Activated T-cell treated with anti-CD3 and anti-CD28 coated beads for 48 hours (primary cell): ENCODE measurements at places on chromosomes 7 and 10.

DNA sequence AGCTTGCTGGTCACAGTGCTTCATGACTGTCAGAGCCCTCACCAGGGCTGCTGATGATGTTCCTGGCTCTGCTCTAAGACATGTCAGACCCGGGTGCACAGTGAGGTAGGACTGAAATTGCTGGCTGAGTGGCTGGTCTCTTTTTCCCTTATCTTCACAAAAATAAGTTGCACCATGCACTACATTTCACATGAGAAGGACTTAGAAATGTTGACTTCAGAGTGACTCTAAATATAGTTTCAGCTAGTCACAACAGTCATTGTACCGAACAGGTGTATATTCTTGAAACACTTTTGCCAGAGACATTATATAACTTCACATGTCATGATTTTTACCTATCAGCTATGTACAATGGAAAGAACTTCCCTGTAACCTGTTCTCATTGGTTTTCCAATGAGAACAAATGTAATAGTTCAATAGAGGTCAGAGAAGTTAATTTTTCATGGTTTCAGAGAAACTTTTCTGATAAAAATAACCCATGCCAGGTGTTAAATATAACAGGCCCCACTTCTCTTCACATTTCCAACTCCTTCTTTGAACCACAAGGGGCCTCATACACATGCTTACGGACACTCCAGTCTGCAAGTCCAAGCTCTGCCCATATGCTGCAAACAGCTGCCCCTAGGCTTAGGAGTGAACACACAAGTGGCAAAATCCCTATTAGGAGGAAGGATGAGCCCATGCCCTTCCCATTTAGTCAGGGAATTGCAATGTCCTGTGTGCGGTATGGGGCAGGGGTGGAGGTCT, 115.6 kb downstream of the CDK6 start:
- DNase-seq = no peak

DNA sequence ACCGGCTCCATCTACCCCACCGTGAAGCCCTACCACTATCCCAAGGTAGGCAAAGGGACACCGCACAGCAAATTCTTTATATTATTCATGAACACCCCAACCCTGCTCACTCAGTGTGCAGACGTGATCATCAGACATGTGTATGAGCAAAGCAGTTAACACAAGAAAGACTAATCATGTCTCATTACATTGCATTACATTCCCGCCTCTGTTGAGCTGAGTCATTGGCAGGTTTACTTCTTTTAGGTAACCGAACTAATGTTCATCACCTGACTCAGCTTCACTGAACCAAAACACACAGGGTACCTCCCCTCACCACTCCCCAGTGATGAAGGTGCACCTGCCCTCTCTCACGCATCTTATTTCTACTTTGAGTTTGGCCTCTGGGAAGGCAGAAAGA, 233.4 kb downstream of the PAXIP1 start:
- DNase-seq = no peak

GRCh38 chr7:105444342-105444987, 55.7 kb upstream of the SRPK2 start:
- DNase-seq = no peak

- DNase-seq = no peak
Measured at GRCh38 chr10:25683344-25683743, 250.7 kb upstream of the MYO3A start.

GRCh38 chr7:130273933-130274255, 7.2 kb downstream of the CPA2 start:
- DNase-seq = no peak

GRCh38 chr7:25698451-25699113, 453.4 kb upstream of the NFE2L3 start:
- DNase-seq = no peak

GRCh38 chr10:128912568-128913311, 554.3 kb upstream of the MGMT start:
- DNase-seq = no peak

GRCh38 chr7:155345490-155345889, 47.8 kb downstream of the INSIG1 start:
- DNase-seq = no peak

GRCh38 chr7:108525327-108525984, 479 bp downstream of the PNPLA8 start:
- DNase-seq = no peak

- no peak for DNase-seq
Measured at GRCh38 chr7:151053096-151053495, 4.6 kb downstream of the CDK5 start.

DNA sequence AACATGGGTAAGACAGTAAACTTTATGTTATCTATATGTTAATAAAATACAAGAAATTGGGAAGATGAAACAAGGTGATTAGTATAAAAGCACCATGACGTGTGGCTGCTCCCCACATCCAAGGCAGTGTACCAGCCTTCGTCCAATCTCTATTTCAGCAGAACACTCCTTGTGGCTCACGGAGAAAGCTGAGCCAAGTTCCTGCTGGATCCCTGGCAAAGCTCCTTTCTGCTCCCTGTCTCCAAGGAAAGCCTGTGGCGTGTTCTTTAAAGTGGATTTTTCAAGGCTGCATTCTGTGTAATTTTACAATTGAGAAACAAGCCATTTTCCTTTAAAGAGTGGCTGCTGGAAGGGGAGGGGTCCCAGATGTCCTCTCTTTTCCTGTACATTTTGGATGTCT, 467.3 kb downstream of the PTPRN2 start:
- DNase-seq = no peak

DNA sequence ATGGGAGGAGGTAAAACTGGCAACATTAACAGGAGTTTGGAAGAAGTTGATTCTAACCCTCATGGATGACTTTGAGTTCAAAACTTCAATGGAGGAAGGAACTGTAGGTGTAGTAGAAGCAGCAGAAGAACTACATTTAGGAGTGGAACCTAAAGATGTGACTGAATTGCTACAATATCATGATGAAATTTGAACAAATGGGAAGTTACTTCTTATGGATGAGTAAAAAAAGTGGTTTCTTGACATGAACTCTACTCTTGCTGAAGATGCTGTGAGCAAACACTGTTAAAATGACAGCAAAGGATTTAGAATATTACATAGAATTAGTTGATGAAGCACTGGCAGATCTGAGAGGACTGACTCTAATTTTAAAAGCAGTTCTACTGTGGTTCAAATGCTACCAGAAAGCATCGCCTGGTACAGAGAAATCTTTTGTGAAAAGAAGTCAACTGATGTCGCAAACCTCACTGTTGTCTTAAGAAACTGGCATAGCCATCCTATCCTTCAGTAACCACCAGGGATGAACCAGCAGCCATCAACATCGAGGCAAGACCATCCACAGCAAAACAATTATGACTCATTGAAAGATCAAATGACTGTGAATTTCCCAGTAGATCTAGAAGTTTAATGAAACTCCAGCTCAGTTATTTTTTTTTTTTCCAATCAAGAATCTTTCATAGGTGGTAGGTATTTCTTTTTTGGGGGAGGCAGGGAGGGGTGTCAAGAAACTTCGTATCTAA, 20.8 kb downstream of the BRAF start:
- no peak for DNase-seq
